ENCODE measurements at places on chromosomes 3 and 15. TPM values are rescaled to one million over a fixed set of nuclear protein-coding genes. Genes with fewer than 3 reads are reported as not detected.

The XYLB gene
- 5.0 TPM for total RNA-seq

The PPP1R14D gene
- not detected for total RNA-seq

The EPHA3 gene
- not detected for total RNA-seq

The P2RY1 gene
- total RNA-seq: 0.34 TPM

The GNAT1 gene
- total RNA-seq: not detected

The DNAH12 gene
- 0.20 TPM for total RNA-seq

The SKOR1 gene
- 0.22 TPM for total RNA-seq

The PTX3 gene
- total RNA-seq: not detected

The AP2M1 gene
- total RNA-seq: 210 TPM

The XIRP1 gene
- 0.25 TPM for total RNA-seq

The GRAMD1C gene
- total RNA-seq: 0.51 TPM

Measured in T-helper 1 cell treated with Interleukin-12 subunit alpha and Interleukin-12 subunit beta and Interleukin-4 antibody, amounts not matched to agents 30 ng/mL and 1 ng/mL, for 36 hours (primary cell).